ENCODE measurements at places on chromosomes 3 and 15. TPM values are rescaled to one million over a fixed set of nuclear protein-coding genes. Genes with fewer than 3 reads are reported as not detected.
A peak's percentile ranks its signal among the peaks of the same experiment; 100 is the strongest.

MIX23 gene
- 25.6 TPM for total RNA-seq

GRCh38 chr3:29686889-29687592 is 406.2 kb downstream of the RBMS3 start:
- no peak for DNase-seq

DNA sequence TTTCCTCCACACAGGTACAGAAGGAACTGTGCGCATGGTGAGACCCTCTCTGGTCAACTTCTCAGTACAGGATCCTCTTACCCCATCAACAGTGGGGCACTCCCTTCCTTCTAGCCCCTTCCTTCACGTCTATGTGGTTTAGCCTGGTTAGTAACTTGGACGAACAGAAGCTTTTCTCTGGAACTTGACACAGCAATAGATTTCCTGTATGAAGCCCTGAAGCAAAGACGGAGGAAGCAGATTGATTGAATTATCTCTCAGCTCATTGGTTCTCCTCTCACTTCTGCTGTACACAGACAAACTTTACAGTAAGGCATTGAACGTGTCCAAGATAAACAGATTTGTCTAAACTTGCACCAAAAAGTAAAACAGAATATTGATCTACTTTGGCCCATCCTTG is at the start of gene CD200R1:
TSS of gene CD200R1 (minus strand) at position 210 of the 400 bp plus-strand sequence. CDS start 246 bp downstream, outside the sequence.
- DNase-seq = no peak

TNIK gene
- 29.1 TPM for total RNA-seq

- no peak for DNase-seq
Observed at GRCh38 chr15:50206020-50206419, 24.0 kb downstream of the SLC27A2 start.

AMIGO3 gene
- total RNA-seq = not detected

DNA sequence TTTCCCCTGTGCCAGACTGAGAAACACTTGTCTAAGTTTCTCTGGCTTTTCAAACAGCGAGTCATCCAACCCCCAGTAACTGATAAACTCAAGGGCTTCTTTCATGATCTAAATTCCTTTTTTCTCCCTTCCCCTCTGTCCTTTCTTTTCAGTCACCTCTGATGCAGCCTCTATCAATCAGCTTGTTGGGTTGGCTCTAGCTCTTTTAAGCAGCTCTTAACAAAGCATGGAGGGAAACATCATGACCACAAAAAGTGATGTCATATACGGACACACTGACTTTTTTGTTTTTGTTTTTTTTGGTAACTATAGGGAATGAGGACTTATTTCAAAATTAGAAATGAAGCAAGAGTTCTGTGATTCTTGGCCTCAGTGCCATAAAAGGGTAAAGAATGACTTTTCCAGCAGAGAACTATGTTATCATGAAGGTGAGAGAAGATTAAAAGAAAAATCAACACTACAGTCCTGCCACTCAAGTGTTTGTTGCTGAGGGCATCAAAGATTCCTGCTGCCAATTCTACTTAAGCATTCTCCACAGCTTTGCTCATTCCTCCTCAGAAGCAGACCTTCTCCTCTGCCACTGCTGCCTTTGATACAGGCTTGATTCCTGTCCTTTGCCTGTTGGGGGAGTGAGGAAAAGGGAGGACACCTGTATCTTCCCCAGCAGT is 457.0 kb upstream of the ONECUT1 start:
- DNase-seq = no peak

DNA sequence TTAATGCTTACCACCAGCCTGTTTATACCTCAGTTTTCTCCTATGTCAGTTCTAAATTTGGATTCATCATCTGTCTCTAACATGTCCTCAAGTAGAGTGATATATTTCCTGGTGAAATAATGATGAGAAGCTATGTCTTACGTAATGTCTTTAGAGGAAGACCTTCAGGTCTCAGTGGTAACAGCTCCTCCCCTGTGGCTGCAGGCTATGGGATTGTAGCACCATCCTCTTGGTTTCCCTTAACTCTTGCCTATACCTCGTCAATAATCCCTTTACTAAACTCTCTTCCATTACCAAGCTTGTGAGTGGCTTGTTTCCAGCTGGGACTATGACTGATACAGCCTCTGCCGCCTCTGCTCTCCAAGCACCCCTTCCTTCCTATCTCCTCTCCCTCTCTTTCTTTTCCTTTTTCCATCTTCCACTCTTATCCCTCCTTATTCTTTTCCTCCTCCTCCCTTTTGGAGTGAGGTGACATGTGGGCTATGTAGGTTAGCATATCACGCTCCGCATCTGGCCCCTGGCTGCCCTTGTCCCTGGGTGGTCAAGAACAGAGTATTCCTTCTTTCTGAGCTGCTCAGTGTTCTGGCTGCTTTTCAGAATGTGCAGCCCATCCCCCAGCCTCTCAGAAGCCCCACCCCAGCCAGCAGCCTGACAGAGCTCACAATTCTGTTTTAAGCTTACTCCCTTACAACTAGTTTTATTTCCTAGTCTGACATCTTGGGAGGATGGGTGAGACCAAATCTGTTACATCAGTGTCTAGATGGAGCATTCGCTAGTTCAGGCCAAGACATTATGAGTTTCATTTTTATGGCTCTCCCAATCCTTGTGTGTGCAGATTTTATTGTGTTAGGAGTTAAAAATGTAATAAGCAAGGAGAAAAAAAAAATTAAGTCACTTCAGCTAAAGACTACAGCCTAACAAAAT is 75.0 kb upstream of the RNU6-1 start:
- DNase-seq = peak; percentile 84

GCHFR gene
- 8.1 TPM for total RNA-seq

HACD2 gene
- 12.1 TPM for total RNA-seq

TLR9 gene
- total RNA-seq = 0.38 TPM

GRCh38 chr3:33032938-33033337 is 64.0 kb downstream of the GLB1 start:
- DNase-seq = no peak

RASSF1 gene
- total RNA-seq = 14.7 TPM

DNA sequence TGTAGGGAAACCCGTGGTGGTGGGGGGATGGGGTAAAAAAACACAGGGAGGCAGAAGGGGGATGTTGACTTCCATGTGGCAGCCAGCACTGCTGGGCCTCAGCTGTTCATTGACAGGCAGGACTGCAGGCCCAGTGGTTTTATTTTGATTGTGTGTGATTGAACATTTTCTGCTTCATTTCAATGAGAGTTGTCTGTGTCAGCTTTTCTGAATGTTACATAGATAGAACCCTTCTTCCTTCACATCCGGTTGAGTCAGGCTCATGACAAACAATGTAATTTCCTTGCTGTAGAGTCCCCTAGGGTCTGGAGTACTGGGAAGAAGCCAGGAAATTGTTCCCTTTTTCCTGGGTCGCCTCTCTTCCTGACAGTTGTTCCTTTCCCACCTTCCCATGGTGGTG is 8.2 kb upstream of the RPP25 start:
- no peak for DNase-seq

SLC12A1 gene
- total RNA-seq = not detected

NSUN3 gene
- 4.8 TPM for total RNA-seq

- DNase-seq = no peak
Observed at GRCh38 chr3:197356275-197356674, 57.9 kb upstream of the DLG1 start.

DNA sequence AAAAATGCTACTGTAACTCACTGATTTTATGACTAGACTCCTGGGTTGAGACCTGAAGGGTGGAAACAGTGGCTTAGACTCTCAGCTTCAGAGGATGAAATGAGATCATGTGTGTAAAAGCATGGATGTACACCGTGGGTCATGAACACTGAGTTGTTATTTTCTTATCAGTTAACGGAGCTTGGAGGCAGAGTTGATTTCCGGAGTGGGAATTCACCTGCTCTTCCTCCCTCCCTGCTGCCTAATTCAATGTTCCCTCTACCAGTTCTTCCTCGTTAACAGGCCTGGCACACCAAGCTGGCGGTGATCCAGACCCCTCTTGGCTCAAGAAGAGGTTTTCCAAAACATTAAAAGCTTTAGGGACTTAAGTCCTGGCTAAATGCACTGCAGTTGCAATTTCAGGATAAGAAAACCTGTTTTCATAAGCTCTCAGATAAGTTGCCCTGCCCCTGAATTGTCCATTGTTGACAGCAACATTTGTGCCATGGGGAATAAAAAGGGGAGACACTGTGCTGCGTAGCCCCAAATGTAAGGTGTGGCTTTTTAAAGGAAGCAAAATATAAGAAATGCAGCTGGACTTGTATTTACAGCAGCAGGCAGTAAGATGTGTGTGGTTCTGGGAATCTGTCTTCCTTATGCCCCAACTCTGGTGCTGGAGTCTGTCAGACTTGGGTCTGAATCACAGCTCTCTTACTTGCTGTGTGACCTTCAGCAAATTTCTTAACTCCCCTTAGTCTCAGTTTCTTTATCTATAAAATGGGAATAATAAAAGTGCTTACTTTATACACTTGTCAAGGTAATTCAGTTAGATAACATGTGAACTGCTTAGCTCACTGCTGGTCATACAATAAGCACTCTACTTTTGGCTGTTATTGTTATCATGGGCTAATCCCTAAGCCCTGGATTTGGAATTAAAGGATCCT is 9.9 kb downstream of the PDIA5 start:
- peak; percentile 81 for DNase-seq

- no peak for DNase-seq
Observed at GRCh38 chr3:46395210-46395661, 11.6 kb downstream of the CCR5AS start.

GRCh38 chr3:101722394-101723173 is 1.8 kb upstream of the CEP97 start:
- no peak for DNase-seq

GRCh38 chr3:17025594-17026139 is 140.9 kb downstream of the PLCL2 start:
- no peak for DNase-seq

DNA sequence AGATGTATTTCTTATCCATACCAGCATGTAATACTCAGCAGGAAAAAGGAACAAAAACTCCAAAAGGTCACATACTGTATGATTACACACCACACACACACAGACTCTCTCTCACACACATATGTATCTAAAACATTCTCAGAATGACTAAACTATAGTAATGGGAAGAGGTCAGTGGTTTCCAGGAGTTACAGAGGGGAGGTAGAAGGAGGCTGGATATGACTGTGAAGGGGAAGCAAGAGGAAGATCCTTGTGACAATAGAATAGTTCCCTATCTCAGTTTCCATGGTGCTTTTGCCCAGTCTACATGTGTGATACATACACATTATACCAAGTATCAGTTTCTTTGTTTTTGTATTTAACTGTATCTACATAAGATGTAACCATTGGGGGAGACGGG is 190.1 kb downstream of the IL5RA start:
- DNase-seq = no peak

GOLGA8S gene
- 0.30 TPM for total RNA-seq

- DNase-seq = no peak
Observed at GRCh38 chr15:31032961-31033371, 41.5 kb upstream of the MTMR10 start.

DNA sequence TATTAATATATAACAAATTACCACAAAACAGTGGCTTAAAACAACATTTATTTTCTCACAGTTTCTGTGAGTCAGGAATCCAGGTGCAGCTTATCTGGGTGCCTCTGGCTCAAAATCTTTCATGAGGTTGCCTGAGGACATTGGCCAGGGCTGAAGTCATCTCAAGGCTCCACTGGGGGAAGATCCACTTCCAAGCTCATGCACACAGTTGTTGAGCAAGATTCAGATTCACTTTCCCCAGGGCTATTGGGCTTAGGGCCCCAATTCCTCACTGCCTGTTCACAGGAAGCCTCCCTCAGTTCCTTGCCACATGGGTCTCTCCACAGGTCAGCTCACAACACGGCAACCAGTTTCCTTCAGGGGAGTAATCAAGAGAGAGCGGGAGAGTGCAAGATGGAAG is 35.0 kb downstream of the RFTN1 start:
- no peak for DNase-seq

C2CD4A gene
- total RNA-seq = not detected

DNA sequence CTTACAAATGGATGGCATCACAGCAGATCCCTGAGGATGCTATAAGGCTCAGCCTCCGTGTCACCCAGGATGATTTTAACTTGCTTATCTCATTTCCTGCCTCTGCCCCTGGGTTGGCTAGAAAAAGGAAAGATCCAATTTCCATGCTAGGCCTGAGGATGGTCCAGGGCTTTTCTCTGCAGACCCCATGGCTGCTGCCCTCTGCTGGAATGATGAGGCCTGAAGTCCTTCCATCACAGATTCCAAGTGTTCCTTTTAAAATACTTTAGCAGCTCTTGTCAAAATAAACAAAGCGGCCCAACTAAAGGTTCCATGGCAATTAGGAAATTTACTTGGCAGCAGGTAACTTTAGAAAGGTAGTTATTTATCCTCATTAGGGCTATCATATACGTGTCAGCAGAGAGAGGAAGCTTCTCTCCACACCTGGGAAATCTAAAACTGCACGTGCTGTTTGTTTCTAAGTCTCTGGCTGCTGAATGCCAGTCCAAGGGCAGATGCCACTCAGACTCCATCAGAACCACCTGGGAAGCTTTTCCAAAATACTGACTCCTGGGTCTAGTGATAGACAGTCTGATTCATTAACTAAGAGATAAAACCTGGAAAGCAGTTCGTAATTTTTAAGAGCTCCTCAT is 401.9 kb upstream of the IL12A start:
- DNase-seq = no peak

- no peak for DNase-seq
Observed at GRCh38 chr3:63685340-63685739, 32.9 kb downstream of the SNTN start.

UQCC5 gene
- total RNA-seq = 71.1 TPM

DNA sequence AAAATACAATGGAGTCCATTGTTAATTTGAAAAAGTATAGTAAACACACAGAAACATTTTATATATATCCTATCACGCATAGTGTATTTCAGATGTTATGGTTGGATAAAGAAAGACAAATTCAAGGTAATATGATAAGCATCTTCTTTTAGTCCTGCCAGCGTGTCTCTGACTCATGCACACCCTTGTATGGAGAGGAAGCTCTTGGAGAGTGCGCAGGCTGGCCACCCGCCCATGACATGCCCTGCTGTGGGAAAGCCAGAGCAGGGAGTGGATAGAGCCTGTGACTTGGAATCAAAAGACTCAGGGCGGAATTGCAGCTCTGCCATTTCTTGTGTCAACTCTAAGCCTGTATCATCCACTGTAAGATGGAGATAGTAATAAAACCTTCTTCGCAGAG is 23.0 kb upstream of the COPG1 start:
- peak; percentile 91 for DNase-seq

DNA sequence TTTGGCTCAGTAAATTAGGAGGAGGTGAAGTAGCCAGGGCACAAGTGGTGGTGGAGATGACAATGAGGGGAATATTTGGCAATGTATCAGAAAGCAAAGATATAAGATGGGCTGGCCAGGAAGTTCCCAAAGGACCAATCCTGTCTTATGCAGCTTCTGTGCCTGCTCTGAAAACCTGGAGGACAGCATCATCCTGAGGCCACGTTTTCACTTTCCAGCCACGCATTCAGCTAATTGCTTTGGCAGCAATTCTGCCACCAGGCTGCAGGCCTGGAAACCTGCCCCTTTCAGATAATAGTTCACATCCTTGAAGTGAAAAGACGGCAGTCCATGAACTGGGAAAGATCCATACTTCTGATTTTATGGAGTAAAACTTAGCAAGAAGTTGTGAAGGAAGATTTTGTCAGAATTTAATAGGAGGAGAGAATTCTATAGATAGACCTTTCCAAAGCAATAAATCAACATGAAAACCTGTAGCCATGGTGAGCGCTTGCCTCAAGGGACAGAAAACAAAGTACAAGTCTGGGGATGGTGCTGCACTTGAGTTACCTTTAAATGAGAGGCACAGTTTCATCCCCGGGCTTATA is 682.5 kb downstream of the GRM7 start:
- no peak for DNase-seq

SI gene
- total RNA-seq = not detected

Data from Right ventricle myocardium inferior (tissue), 1 donor.